Stimulated activated CD4-positive, alpha-beta T cell treated with anti-CD3 and anti-CD28 coated beads, TNF-alpha, amount 100 ng/mL, for 48 hours (primary cell): ENCODE measurements at places on chromosomes 1 and 21.

- DNase-seq = no peak
Measured at GRCh38 chr21:25331286-25331685, 276.0 kb downstream of the MRPL39 start.

GRCh38 chr1:115632251-115633026 is 9.3 kb upstream of the VANGL1 start:
- no peak for DNase-seq

GRCh38 chr1:95313527-95313926 is 79.5 kb downstream of the RWDD3 start:
- no peak for DNase-seq

DNA sequence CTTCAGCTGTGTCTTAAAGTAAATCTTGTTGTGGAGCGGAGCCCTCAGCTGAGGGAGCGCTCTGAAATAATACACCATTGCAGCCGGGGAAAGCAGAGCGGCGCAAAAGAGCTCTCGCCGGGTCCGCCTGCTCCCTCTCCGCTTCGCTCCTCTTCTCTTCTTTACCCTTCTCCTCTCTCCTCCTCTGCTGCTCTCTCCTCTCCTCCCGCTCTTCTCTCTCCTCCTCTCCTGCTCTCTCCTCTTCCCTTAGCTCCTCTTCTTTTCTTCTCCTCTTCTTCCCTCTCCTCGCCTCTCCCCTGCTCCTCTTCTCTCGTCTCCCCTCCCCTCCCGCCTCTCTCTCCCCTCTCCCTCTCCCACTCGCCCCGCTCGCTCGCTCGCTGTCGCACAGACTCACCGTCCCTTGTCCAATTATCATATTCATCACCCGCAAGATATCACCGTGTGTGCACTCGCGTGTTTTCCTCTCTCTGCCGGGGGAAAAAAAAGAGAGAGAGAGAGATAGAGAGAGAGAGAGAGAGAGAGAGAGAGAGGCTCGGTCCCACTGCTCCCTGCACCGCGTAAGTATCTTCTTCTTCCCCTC is at the start of gene PROX1:
TSS of gene PROX1 (plus strand) at position 47 of the 580 bp plus-strand sequence. CDS start 8,563 bp downstream, outside the sequence.
- DNase-seq = no peak

GRCh38 chr1:70427976-70428375 is 16.9 kb downstream of the CTH start:
- no peak for DNase-seq

DNA sequence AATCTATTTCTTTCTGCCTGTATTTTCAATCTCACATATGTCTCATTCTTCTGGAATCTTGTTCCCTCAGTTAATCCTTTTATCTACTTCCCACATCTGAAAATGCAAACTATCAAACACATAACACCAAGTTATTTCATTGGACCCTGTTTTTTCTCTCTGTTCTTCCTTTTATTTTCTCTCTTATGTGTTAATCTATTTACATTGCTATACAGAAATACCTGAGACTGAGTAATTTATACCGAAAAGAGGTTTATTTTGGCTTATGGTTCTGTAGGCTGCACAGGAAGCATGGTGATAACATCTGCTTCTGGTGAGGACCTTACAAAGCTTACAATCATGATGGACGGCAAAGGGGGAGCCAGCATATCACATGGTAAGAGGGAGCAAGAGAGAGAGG is 247.6 kb downstream of the TGFB2 start:
- DNase-seq = no peak

DNA sequence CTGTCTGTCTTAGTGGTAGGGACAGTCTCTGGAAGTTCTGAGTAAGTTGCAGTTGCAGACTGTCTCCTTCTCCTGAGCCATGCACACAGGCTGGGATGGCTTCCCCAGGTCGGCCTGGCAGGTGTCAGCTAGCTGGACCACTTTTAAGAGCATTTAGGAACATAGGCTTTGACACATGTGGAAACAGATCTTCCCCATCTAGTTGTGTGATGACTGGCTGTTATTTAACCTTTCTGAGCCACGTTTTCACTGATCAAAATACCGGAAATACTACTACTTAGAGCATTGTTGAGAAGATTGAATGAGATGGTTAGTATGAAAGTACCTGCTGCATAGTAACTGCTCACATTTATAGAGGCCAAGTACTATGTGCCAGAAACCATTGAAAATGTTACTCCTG is 6.2 kb upstream of the MAPKAPK2 start:
- DNase-seq = no peak

- DNase-seq = no peak
Measured at GRCh38 chr1:221791846-221792245, 50.0 kb upstream of the DUSP10 start.

- no peak for DNase-seq
Measured at GRCh38 chr1:60747353-60747752, 335.0 kb upstream of the NFIA start.

- DNase-seq = no peak
Measured at GRCh38 chr1:45009956-45010854, 919 bp downstream of the HECTD3 start.

DNA sequence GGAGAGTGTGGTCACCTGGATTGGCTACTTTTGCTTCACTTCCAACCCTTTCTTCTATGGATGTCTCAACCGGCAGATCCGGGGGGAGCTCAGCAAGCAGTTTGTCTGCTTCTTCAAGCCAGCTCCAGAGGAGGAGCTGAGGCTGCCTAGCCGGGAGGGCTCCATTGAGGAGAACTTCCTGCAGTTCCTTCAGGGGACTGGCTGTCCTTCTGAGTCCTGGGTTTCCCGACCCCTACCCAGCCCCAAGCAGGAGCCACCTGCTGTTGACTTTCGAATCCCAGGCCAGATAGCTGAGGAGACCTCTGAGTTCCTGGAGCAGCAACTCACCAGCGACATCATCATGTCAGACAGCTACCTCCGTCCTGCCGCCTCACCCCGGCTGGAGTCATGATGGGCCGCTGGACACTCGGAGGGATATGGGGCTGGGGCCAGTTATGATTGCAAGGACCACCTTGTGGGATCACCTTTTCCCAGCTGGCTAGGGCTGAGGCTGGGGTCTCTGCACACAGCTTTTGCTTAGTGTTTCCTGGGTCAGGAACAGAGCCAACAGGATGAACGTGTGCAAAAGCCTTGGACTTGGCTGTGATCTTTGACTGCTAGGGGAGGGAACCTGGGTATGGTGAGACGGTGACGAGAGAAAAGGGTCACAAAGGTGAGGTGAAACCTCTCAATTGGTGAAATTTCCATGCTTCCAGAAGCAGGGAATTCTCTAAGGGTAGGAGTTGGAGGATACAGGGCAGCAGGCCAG is 4.3 kb upstream of the GNAI3 start:
- no peak for DNase-seq

DNA sequence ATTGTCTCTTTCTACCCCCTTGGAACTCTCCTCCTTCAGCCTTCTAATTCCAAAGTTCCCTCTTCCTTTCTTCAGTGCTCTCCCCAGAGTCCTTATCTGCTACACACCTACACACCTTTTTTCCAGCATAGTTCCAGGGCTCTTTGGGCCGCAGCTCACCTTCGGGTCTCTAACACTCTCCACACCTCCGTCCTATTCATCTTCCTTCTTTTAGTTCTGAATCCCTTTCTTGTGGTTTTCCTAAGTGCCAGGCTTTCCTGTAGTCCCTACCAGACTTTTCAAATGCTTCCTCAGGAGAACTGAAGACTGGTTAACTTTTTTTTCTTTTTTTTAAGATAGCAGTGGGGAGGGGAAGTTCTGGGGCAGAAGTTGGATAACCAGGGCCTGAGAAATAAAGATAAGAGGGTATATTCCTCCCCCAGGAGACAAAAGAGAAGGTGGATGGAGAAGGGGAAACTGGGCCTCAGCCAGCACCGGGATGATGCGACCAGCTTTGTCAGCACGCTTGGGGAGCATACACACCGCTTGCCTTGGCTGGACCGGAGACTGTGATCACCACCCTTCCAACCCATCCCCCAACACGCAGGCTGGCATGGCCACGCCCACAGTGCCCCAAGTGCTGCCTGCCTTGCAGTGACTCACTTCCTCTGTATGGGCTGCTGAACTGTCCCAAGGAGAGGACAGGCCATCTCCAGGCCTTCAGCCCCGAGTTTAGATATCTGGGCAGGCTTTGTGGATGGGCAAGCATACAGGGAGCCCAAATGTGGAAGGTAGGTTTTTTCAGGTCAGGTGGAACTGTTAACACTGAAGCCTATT is 2.5 kb upstream of the CERS2 start:
- DNase-seq = peak; percentile 55

GRCh38 chr1:20350421-20350820 is 59.7 kb downstream of the VWA5B1 start:
- no peak for DNase-seq

DNA sequence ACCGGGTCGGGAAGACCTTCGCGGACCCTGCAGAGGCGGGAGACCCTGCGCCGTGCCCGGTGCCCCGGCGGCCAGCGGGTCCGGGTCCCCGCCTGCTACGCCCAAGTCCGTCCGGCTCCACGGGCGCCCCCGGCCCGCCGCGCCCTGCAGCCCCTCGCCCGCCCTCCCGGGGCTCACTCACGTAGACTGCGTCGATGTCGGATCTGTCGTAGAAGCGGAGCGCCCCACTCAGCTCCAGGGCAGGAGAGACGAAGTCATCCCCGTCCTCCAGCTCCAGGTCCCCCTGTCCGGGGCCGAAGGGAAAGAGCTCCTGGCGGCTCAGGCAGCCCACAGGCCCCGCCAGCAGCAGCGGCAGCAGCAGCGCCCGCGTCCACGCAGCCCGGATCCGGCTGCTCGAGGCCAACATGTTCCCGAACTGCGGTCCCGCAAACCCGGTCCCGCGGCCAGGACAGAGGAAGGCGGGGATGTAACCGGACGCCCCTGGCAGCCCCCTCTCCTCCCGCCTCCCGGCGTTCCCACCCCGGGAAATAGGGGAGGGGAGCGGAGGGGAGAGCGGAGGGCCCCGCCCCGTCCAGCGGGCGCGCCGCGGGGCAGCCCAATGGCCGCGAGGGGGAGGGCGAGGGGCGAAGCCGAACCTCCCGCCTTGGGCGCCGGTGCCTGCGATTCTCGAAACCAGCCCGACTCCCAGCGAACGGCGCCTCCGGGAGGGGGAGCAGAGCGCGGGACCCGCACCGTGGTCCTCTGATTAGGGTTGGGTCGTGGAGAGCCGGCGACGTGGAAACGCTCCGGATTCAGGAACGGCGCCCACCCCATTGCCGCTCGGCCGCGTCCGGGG is at the start of gene NID1:
TSS of gene NID1 (minus strand) at position 417 of the 835 bp plus-strand sequence. CDS start at position 406, 11 bp downstream.
- no peak for DNase-seq

DNA sequence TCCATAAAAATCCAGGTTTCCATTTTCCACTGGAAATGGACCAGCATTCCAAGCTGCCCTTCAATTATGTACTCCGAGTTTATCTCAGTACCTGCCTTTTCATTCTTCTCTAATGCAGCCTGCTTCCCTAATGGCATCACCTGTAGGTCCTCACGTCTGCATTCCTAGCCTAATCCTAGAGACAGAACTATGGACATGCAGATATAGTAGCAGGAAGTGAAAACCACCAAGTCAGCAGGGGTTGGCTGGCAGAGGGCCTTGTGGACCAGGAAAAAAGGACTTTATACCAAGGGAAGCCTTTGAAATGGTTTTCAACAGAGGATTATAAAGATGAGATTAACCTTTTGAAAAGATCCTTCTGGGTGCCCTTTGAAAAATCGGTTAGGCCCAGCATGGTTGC is 135.7 kb upstream of the L1TD1 start:
- no peak for DNase-seq

DNA sequence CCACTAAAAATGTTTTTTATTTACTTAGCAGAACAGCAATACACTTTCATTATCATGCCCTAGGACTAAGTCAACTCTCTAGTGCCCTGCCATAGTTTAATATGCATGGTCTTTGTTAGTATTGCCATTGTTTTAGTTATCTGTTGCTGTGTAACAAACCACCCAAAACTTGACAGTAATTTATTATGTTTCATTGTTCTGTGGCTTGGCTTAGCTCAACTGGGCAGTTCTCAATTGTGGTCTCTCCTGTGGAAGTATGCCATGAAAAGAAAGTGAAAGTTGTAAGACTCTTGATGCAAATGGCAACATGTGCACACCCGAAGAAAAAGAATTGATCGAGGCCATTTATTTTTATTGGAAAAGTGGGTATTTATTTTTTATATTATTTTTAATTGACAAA is 206.3 kb upstream of the KCTD3 start:
- DNase-seq = no peak

DNA sequence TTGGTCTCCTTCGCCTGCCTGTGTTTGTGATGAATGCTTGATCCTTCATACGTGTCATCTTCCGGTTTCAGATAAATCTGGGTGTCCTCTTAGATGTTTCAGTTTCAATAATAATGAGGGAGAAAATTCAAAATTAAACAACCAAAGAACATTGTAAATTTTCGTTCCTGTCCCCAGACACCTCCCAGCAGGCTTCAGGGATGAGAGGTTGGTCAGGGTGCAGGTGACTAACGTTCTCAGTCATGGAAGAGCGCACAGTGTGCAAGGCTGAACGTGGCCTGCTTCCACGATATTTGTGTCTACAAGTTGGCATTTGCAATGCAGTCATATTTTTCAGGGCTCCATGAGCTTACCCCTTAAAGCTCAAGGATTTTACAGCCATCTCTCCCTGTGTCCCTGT is 147.1 kb upstream of the ARHGEF16 start:
- DNase-seq = no peak

- no peak for DNase-seq
Measured at GRCh38 chr1:98001764-98002163, 80.9 kb upstream of the DPYD start.

DNA sequence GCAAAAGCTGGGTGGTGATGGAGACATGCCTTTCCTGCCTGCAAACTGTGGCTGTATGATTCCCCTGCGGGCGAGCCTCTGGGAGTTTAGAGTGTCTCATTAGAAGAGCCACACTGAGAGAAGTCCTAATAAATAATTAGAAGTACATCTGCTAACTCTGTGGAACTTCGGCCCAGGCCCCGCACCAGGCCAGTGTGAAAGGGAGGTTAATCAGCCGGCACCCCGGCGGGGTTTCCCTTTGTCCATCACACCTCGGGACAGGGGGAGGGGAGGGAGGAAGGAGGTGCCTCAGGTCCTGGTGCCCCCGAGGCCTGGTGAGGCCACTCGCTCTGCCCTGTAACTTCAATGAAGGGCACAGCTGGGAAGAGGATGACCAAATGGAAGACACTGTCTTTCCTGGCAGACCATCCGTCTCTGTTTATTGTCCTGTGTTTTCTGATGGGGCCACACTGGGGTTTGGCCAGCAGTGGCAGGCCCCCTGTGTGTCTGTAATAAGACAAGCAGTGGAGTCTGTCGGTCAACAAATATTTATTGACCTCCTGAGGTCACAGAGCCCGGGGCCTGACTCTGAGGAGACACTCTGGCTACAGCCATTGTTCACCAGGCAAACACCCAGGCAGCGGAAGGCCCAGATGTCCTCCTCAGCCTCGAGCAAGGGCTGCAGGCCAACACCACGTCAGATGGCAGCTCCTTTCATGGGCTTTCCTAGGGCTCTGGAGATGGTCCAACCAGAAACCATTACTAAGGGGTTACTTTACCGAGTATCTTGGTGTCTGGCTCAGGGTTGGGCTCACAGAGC is 267.5 kb upstream of the RAB4A start:
- DNase-seq = no peak
